ENCODE measurements at places on chromosomes 1 and 21. TPM values are rescaled to one million over a fixed set of nuclear protein-coding genes. Genes with fewer than 3 reads are reported as not detected.

ATAD3C gene
- total RNA-seq: 2.1 TPM

GRCh38 chr21:32515874-32516273 lies 69.4 kb downstream of the TCP10L start:
- no peak for ATAC-seq

CFHR2 gene
- total RNA-seq: not detected

SELL gene
- total RNA-seq: 1.0 TPM

MTARC1 gene
- total RNA-seq: 6.1 TPM

DNA sequence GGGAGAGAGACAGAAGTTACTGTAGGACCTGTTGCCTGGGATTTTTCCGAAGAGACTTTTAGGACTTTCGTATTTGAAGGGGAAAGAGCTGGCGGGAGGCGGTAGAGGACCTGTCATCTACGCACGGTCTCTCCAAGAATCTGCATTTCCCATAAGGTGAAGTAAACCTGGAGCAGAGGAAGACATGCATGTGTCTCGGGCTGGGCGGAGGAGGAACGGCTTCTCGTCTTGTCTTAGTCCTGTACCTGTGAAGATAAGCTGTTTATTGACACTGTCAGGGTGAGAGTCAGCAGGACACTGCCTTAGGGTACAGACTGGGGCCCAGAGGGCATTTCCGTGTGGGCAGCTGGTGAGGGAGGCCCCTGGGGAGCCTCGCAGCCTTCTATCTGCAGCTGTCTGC lies 123.4 kb upstream of the COL6A1 start:
- no peak for ATAC-seq

DNA sequence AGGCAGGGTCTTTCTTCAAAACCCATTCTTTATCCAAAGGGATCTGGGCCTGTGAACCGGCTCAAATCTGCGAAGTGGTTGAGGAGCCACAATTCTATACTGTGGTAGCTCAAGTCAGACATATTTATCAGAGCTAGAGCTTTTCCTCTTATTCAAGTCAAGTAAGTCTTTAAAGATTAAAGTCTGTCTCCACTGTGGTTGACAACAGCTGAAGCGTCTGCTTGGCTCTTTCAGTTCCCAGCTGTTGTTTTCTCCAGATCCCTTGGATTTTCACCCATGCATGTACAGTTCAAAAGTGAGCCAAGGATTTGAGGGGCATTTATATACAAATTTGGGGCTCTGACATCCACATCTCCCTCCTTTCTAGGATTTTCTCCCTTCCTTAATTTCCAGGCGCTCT lies 66.9 kb downstream of the C1orf185 start:
- no peak for ATAC-seq

GRCh38 chr1:25793585-25794170 lies 6.3 kb upstream of the SELENON start:
- ATAC-seq: no peak

IL19 gene
- total RNA-seq: 5.5 TPM

IRF6 gene
- total RNA-seq: 159 TPM

DNA sequence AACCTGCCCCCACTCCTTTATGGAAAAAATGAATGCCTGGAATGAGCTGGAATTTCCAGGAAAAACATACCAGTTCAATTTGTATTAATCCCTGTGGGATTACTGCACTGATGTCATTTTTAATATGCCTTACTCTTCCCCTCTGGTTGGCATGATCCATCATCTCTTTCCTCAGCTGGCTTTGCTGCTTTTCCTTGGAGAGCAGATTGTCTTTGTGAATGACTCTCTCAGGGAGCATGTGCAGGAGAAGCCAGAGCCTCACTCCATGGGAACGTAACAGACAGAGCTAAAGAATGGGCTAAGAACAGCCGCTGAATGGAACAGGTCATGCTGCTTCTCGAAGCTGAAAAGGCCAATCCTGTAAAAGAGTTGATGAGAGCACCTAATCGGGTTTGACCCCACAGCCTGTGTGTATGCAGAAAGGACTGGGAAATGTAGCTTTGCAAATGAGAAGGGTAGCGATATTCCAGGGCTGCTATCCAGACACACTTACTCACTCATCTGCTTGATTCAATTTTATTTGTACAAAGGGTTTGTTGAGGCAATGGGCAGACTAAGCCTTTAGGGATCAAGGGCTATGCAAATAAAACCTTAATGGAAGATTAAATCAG lies 20.7 kb downstream of the PHC2 start:
- ATAC-seq: no peak

C1orf210 gene
- total RNA-seq: 15.2 TPM
